NCI-H1048 (cell line): ENCODE measurements at places on chromosomes 7 and 10.

- no peak for DNase-seq
These were observed 43.1 kb upstream of the TUBB8 start for GRCh38 chr10:92153-92552.

GRCh38 chr10:124222318-124222987 is 129.1 kb upstream of the CHST15 start:
- DNase-seq = no peak

- DNase-seq = no peak
These were observed 606.2 kb downstream of the PCDH15 start for GRCh38 chr10:54194806-54195205.

GRCh38 chr7:2169923-2170575 is 62.7 kb downstream of the MAD1L1 start:
- DNase-seq = no peak

DNA sequence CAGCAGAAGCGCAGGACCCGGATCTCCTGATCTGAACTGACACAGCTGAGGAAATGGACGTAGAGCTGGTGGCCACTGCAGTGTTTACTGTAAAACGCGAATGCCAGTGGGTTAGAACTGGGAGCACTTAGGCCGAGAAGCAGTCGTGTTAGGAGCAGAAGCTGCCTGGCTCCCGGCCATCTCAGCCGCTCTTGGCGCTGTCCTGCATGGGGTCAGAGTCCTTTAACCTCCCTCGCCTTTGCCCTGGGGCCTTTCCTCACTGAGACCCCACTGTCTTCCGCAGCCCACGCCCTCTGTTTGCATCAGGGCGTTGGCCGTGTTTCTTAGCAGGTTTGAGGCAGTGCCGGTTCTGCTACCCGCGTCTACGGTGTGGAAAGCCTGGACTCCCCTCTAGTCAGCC is 24.6 kb downstream of the DYNC2I1 start:
- no peak for DNase-seq

- DNase-seq = no peak
These were observed 25.5 kb upstream of the C10orf105 start for GRCh38 chr10:71744897-71745663.

GRCh38 chr7:1192171-1192676 is 32.2 kb upstream of the ZFAND2A start:
- DNase-seq = no peak

- no peak for DNase-seq
These were observed at the start of gene MYOZ1 for GRCh38 chr10:73641328-73642060. MYOZ1 (minus strand) TSS chr10:73641474; CDS start chr10:73640017, 1,457 bp downstream.

GRCh38 chr10:97648562-97649404 is 8.3 kb downstream of the PI4K2A start:
- DNase-seq = no peak

DNA sequence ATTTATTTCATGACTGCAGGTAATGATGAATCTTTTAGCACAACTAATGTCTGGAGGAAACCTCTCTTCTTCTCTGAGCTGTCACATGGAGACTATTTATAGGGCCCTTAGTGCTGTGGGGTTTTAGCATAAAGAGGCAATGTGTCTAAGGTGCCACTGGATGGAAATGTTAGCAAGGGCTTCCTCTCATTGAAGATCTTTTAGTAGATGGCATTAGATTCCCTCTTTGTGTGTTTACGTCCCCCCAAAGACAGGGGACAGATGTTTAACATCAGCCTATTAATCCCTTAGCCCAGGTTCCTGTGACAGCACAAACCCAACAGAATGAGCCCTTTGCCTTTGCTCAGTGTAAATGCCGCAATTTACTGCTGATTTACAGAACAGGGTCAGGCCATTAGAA is 208.6 kb downstream of the SKAP2 start:
- no peak for DNase-seq

GRCh38 chr7:127089146-127089545 is 163.6 kb downstream of the GRM8 start:
- no peak for DNase-seq

DNA sequence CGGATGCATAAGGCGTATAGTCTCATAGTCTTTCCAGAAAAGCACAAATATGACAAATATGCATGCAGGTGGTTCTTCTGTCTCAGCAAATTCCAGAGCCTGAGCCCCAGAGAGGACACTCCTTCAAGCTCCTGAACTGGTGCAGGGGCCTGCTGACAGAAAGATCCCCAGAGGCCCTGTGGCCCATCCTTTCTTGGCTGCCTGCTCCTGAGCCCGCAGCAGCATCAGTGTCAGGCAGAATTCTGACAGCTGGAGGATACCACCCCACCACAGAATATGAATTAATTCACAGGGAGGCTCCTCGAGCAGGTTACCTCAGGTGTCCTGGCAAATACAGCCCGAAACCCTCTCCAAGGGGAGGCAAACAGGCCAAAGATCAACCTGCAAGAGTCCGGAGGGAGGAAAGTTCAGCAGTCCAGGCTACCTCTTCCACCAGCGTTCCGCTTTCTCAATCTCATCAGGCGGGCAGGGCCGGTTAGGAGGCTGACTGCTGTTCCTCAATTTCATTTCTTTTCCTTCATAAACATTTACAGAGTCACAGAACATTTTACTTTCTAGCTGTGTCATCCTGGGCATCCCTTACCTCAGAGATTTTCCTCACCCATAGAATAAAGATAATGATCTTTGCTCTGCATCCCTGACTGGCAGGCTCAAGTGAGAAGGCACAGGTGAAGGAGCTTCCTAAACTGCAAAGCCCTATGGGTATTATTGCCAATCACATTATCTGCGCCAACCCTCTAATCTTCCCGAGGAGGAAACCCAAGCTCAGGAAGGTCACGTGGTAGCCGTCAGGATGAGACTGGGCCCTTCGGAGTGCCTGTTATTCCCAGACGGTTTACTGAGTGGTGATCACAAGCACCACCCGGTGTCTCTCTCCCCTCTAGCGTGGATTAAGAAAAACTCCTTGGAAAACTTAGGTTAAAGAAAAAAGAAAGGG is 1.4 kb downstream of the DNAJB12 start:
- DNase-seq = no peak

DNA sequence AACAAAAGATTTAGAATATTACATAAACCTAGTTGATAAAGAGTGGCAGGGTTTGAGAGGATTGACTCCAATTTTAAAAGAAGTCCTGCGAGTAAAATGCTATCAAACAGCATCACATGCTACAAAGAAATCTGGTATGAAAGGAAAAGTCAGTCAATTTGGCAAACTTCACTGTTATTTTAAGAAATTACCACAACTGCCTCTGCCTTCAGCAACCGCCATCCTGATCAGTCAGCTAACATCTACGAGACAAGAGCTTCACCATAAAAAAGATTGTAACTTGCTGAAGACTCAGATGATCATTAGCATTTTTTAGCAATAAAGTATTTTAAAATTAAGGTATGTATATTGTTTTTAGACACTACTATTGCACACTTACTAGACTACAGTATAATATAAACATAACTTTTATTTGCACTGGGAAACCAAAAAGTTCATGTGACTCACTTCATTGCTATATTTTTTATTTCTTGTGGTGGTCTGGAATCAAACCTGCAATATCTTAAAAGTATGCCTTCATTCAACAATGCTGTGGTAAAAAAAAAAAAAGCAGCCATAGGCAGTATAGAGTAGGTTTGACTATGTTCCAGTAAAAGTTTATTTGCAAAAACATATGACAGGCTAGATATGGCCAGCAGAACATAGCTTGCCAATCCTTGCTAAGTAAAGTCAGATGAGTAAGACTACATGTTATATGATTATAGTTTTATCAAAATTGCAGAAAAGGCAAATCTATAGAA is 74.4 kb downstream of the GLCCI1 start:
- no peak for DNase-seq

DNA sequence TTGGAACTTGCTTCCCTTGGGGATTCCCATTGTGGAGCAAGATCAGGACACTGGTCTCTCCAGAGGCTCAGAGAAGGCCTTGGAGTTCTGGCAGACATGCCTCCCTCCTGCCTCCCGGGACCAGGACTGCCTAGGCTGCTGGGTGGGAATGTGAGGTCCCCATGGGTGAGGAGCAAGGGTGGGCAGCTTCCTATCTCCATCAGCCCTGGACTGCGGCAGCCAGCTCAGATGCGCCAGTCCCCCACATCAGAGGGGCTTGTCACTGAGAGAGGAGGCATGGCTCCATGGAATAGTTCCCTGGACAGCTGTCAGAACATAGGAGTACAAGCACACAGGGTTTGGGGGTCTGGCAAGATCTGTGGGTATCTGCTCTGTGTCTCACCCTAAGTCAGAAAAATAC is 17.3 kb downstream of the GPR26 start:
- DNase-seq = no peak

DNA sequence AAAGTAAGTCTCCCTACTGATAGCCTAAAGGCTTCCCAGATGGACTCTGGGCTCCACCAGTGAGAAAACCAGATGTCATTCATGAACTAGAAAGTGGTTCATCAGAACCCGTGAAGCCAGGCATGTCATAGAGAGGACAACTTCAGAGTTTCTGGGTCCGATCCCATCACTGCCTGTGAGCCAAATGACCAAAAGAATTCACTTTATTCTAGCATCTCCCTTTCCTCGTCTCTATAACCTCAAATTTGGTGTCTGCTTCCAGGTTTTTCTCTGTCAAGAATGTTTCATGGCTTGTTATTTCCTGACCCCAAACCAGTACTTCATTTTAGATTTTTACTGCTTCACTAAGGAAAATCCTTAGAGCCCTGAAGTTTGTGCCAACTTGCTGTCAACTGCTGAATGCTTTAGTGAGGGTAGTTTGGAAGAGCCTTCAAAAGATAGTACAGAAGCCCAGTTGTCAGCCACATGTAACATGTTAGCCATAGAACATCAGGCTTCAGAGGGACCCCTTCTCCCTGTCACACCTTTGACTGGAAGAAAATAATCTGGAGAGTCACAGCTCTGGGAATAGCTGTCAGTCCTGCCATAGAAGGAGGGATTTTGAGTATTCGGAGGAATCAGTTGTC is 34.0 kb downstream of the ITGB8 start:
- no peak for DNase-seq

DNA sequence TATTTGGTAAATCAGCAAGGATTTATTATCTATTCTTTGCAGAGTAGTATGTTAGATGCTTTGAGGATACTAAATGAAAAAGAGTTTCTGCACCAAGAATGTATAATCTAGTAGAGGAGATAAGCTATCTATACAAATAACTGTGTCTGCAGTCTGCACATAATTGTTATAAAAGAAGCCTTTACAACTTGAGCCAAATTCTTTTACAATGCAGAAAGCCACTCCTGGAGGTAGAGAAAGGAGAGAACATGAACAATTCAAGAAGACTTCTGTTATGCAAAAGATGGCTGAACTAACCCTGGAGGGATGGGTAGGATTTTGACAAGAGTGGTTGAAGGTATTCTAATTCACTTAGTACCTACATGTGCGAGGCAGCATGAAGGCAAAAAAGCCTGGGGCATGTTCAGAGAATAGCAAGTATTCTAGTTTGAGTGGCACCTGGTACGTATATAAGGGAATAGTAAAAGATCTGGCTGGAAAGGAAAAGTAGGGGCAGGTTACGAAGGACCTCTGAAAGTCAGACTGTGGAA is 251.1 kb upstream of the KAT6B start:
- no peak for DNase-seq

DNA sequence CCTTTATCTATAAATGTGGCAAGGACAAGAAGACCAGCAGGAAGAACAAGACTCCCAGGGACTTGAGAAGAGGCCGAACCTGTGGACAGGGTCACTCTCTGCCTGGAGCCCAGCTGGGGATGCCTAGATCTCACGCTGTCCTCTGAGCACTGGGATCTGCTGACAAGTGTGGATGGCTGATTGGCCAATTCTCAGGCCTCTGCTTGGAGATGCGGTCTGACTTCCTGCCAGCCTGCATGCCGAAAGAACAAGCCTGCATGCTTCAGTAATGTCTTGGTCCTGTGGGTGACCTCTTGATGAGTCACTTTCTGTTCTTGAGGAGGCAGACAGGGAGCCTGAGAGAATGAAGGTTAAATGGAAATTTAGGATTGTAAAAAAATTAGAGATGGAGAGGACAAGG is 84.7 kb downstream of the TMEM178B start:
- DNase-seq = no peak

- no peak for DNase-seq
These were observed 154.7 kb upstream of the TMEM106B start for GRCh38 chr7:12056381-12056780.

- DNase-seq = no peak
These were observed 22.7 kb downstream of the HOXA1 start for GRCh38 chr7:27073076-27073475.

DNA sequence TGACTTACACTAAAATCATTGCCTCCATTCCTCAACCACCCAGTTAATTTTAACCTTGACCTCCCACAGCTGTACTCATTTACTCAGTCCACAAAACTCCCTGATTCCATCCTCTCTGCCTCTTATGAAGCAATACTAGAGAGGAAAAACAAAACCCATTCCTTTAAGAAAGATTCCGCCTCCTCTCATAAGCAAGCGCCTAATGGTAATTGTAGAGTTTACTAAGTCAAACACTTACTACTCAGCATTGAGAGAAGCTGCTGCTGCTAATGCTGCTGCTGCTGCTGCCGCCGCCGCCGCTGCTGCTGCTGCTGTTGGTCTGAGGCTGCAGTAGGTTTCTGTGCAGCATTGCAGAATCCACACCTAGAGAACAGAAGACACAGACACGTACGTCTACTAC is 2.1 kb upstream of the ADD3 start:
- no peak for DNase-seq

GRCh38 chr10:110644598-110645462 is 694 bp downstream of the RBM20 start:
- no peak for DNase-seq

GRCh38 chr7:112103246-112103645 is 103.0 kb downstream of the DOCK4 start:
- DNase-seq = no peak

GRCh38 chr7:139727151-139727705 is 50.6 kb downstream of the HIPK2 start:
- DNase-seq = no peak

- DNase-seq = no peak
These were observed 105.5 kb downstream of the ACTR3B start for GRCh38 chr7:152865011-152865410.

DNA sequence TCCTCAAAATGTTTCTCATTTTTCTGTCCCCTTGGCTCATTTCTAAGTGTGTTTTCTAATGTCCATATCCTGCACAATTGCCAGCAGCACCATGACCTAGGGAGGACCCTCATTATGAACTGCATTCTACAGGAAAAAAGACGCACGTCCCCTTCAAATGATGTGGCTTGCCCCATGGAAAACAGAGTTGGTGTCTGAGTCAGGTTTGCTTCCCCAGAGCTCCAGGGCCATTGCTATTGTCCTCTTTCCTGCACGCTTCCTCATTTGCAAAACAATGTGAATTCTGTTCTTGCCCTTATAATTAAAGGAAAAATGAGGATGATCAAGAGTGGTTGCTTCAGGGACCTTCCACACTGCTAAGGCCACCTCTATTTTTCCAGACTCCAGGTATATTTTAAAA is 14.7 kb upstream of the ASB4 start:
- DNase-seq = no peak

GRCh38 chr7:139702313-139702731 is 75.5 kb downstream of the HIPK2 start:
- no peak for DNase-seq
